ENCODE measurements at places on chromosomes 5 and 9. TPM values are rescaled to one million over a fixed set of nuclear protein-coding genes. Genes with fewer than 3 reads are reported as not detected.

The TSSK1B gene
- total RNA-seq, result 0.50 TPM

The BOD1 gene
- 93.7 TPM for total RNA-seq

The MEF2C gene
- 12.2 TPM for total RNA-seq

The CCDC152 gene
- total RNA-seq, result 1.5 TPM

The PHYHD1 gene
- 20.0 TPM for total RNA-seq

GRCh38 chr5:96509721-96510350, 76.8 kb upstream of the PCSK1 start:
- DNase-seq, result peak; percentile 99

- DNase-seq, result no peak
Observed at GRCh38 chr5:95086927-95087815, 197.7 kb downstream of the MCTP1 start.

DNA sequence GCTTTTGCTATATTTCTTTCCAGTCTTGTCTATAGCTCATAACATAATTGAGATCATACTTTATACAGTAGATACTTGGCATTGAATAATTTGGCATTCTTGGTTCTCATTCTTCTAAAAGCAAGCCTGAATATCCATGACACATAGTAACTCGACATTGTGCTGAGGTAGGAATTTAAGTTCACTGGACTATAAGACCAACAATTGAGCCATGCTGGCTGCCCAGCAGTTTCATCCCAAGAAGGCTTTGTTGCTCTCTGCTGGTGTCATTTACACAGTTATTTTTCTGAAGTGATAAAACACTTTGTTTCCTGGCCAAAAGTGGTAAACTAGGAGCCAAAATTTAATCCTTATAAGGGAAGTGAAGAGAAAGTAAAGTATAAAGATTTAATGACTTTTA, 192.0 kb downstream of the ADAMTSL1 start:
- DNase-seq, result peak; percentile 30

GRCh38 chr5:160837211-160837610, 14.8 kb downstream of the ATP10B start:
- DNase-seq, result peak; percentile 9

DNA sequence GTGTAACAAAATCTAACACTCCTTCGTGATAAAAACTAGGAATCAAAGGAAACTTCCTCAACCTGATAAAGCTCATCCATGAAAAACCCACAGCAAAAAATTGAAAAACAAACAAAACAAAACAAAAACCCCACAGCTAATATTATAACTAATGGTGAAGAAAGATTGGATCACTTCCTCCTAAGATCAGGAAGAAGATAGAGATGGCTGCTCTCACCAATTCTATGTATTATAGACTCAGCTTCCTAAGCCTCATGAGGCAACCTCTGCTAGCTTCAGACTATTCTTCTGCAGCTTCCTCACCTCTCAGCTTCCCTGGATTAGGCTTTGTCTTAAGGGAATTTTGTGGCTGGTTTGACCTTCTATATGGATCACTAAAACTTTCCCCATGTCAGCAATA, 40.1 kb downstream of the PHAX start:
- no peak for DNase-seq

DNA sequence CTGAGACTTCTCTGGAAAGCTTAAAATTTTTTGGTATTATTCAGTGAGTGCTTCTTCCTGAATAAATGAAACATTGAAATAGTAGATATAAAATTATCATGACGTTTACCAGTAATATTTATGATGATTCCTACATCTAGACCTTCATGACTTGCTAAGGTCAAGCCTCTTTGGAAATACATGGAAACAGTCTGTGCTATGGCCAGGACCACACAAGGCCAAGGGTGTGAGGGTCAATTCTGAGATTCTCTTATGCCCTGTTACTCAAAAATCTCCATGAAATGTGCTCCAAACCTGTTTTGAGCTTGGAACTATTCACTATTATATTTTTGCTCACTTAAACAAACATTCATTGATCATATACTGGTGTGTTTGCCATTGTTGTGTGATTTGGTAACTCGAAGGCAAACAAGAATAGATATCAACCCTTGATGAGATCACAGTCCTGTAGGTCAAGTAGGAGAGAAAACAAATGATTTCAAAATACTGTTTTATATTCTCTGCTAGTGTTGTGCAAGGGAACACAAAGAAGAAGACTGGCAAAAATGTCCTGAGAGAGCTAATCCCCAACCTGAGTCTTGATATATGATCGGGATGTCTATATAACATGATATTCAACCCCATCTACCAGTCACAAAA, 1254.9 kb upstream of the DMAC1 start:
- no peak for DNase-seq

- DNase-seq, result no peak
Observed at GRCh38 chr5:178273665-178274541, 41.3 kb upstream of the PHYKPL start.

GRCh38 chr5:143041461-143041860, 271.3 kb downstream of the ARHGAP26 start:
- DNase-seq, result no peak

GRCh38 chr5:77292026-77292757, 81.7 kb downstream of the PDE8B start:
- DNase-seq, result peak; percentile 7

DNA sequence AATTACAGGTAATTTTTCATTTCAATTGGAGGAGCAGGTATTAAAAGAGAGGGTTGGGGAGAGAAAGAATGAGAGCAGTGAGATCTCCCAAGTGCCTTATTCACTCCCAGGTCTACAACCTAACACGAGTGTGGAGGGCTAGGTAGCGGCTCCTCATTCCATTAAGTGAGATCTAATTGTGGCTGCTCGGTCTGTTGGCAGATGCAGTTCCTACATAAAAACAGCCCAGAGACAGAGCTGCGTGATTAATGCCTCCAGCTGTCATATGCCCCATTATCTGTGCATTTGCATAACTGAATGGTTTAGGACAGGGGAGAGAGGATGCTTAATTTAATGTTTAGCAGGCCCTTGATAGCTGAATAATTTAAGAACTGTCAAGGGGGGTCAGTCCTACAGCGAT, 100.5 kb downstream of the PSAT1 start:
- no peak for DNase-seq

DNA sequence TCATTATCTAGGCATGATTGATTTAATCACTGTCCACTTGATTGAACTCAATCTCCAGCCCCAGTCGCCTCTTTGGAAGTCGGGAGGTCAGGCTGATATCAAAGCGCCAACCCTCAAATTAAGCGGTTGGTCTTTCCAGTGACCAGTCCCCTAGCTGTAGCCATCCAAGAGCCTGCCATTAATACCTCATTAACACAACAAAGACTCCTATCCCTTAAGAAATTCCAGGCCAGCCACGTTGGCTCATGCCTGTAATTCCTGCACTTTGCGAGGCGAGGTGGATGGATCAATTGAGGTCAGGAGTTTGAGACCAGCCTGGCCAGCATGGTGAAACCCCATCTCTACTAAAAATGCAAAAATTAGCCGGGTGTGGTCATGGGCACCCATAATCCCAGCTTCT, 27.4 kb upstream of the GCNT1 start:
- DNase-seq, result no peak

DNA sequence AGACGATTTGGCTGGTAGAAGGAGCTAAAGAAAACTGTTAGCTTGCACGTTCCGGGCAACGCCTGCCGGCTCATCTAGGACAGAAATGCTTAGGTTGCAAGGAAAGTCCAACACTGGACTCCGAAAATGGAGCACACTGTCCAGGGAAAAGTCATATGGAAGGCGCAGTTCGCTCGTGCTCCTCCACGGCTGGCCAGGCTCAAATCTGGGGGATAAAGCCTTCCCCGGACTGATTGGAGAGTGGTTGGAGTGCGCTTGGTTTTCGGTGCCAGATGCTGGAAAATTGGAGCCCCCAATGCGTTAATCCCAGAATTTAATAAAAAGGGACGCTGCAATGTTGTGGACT, 955 bp downstream of the CDH6 start:
- peak; percentile 3 for DNase-seq

GRCh38 chr5:43191740-43192557, at the start of gene NIM1K:
Gene NIM1K, plus strand, starts transcription at chr5:43192225. Its CDS starts 53,551 bp downstream, at chr5:43245776.
- peak; percentile 68 for DNase-seq

GRCh38 chr5:73808911-73809310, 182.9 kb downstream of the ARHGEF28 start:
- DNase-seq, result no peak

- no peak for DNase-seq
Observed at GRCh38 chr9:9949978-9950377, 662.8 kb downstream of the PTPRD start.

DNA sequence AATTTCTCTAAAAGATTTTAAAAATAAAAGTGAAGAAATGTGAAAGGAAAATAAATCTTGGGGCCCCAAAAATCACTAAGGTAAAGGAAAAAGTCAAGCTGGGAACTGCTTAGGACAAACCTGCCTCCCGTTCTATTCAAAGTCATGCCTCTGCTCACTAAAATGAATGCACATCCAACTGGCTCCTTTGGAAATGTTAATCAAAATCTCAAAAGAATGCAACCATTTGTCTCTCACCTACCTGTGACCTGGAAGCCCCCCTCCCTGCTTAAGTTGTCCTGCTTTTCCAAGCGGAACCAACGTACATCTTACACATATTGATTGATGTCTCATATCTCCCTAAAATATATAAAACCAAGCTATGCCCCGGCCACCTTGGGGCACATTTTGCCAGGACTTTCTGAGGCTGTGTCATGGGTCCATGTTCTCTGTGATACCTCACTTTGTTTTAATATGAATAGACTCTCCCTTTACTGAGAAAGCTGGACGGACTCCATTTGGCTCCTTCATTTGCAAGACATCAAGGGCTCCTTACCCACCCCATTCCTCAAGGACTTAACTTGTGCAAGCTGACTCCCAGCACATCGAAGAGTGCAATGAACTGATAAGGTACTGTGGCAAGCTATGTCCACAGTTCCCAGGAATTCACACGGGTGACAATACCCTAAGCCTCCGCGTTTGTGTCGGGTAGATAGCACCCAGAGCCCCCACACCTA, 164.3 kb downstream of the SMC2 start:
- no peak for DNase-seq

DNA sequence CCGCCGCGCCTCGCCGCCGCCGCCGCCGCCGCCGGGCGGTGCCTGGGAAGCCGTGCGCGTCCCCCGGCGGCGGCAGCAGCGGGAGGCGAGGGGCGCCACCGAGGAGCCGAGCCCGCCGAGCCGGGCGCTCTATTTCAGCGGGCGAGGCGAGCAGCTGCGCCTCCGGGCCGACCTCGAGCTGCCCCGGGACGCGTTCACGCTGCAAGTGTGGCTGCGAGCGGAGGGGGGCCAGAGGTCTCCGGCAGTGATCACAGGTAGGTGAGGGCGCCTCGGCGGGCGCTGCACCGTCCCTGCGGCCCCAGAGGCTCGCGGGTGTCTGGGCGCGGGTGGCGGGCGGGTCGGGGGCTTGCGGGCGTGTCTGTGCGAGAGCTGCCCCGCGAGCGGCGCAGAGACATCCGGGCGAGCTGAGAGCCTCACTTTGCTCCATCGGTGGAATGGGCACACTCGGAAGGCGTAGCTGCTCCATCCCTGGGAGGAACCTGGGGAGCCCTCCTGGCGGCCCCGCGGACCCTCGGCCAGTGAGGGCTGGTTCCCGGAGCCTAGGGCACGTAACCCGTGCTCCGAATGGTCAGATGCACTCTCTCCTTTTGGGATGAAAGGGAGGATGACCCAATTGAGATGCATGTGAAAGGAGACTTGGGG, 864 bp downstream of the PAPPA start:
- no peak for DNase-seq

DNA sequence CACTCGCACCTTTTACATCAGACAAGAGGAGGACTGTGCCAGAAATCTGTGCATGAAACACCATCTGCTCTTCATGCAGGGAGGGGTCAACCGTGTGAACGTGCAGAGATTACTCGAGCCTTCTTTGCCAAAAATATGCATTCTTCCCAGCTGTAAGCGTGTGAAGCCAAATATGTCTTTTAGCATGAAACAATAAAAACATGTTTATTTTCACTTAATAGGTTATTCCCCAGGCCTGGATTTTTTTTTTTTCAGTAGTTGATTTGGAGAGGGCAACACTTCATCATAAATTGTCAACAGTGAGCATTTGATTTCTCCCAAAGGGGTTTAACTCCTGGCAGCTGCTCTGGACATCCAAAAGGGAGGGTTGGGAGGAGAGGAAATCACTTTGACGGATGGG, 23.8 kb downstream of the PLAC8L1 start:
- DNase-seq, result no peak

DNA sequence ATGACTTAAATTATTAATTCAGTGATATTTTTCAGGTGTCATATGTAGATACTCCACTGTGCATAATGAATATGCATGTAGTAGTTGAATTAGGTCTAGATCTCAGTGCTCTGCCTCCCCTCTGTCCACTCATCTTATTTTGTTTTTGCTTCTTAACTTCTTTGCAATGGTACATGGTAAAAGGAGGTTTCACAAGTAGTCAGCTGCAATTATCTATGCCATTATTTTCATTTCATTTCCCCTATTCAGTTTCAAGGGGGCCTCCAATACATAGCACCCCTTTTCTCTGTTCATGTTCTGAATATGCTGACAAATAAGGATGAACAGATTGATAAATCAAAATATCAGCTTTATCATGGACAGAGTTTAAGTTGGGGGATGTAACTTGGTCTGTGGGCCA, 511.6 kb upstream of the ZNF608 start:
- DNase-seq, result no peak

DNA sequence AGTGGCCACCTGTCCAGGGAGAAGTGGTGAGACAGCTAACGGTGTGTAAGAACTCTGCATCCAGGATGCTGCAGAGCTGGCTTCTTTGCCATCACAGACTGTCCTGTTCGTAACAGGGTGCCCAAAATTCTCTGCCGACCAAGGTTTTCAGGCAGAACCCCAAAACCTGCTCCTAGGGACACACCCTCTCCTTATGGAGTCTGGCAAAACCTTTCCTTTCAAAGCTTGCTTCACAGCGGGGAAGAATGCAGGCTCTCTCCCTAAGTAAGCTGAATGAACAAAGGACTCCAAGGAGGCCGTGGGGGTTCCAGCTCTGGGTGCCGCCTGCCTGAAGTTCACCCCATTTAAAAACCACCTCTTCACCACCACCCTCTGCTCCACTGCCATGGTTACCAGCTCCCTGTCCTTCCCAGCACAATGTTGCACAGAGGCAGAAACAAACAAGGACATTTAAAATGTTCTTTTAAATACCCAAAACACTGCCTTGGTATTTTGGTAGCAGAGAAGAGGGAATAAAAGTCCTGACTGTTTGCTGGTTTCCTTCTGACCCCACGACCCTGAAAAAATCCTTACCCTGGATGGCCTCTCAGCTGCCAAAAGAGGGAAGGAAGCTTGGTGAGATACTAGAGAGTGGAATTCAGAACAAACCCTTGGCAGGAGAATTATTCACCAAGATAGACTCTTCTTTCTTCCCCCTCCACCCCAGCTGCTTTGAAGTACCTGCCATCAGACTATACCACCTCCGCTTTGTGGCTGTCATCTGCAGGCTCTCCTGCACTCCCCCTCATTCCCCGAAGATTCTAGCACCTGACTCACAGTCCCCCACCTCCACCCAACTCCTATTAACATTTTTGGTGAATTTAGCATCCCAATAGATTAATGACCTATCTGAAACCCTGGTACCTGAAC, 7.1 kb upstream of the KLF9 start:
- DNase-seq, result peak; percentile 74

DNA sequence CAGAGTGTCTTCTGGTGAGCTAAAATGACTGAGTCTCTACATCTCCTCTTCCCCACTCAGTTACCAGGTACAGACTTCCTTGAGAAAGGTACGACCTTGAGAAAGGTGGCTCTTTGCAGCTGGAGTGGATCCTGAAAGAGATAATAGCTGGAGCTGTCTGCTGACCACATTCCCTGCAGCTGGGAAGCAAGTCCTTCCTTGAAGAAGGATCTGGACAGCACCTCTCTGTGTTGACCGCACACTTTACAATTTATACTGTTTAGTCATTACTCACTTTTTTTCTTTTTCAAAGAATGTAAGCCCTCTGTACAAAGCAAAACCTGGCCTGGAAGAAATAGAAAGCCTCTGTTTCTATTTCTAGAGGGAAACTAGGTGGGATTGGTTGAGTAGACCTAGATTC, 148.8 kb downstream of the MACIR start:
- no peak for DNase-seq

- DNase-seq, result no peak
Observed at GRCh38 chr5:42274913-42275312, 148.3 kb upstream of the GHR start.
